Right ventricle myocardium superior (tissue), 1 donor: ENCODE measurements at places on chromosomes 13 and 19.

- no peak for DNase-seq
Observed at GRCh38 chr13:107466326-107467099, 748.8 kb downstream of the LIG4 start.

- peak; percentile 47 for DNase-seq
Observed at GRCh38 chr19:10961073-10961860, 437 bp downstream of the SMARCA4 start.

- DNase-seq: peak; percentile 57
Observed at GRCh38 chr13:99496184-99497142, 4.8 kb upstream of the TM9SF2 start.

DNA sequence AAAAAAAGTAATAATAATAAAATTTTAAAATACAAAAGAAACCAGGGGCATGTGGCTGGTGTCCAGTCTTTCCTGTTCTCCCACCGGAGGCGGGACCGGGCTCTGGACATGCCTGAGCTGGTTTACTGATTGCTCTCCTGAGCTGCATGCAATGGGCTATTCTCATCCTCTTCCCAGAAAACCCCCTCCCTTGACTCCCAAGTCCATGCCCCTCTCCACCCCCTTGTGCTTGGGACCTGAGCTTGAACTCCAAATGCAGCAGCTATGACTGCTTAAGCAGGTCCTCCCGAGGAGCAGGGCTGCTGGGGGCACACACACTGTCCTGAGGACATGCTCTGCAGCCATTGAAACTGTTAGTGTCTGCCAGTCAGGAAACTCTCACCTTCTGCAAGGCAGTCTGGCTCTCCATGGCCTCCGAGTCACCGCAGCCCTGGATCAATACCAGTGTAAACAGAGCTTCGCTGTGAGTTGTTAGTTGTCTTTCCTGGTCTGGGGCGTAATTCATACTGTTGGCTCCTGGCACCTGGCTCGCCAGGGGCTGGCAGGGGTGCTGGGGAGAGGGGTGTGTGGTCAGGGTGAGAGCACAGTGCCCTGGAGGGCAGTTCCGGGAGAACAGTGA, 41.6 kb upstream of the CHST8 start:
- no peak for DNase-seq

- DNase-seq: no peak
Observed at GRCh38 chr19:17840019-17840418, 7.8 kb downstream of the JAK3 start.

- DNase-seq: no peak
Observed at GRCh38 chr19:3782903-3783302, 3.3 kb downstream of the MATK start.
